ENCODE measurements at places on chromosomes 3 and 15.

- no peak for DNase-seq
Measured at GRCh38 chr3:100526613-100527346, 34.4 kb downstream of the TMEM45A start.

DNA sequence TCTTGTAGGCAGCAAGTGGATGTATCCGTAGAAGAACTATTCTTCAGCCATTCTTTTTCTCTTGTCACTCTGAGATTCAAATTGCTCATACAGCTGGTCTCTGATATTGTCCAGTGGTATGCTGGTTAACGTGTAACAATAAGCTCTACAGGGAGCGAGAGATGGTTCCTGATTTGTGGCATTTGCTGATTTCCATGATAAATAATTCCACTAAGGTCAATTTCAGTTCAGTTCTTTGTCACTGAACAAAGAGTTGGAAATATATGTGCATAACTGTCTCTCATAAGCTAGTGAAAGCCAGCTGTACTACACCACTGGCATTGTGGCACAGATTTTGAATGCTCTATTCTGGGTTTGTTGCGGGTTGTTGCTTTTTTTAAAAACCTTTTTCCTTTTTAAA is 131.7 kb downstream of the MTHFS start:
- DNase-seq, result no peak

- no peak for DNase-seq
Measured at GRCh38 chr15:98034731-98035130, 74.2 kb downstream of the ARRDC4 start.

DNA sequence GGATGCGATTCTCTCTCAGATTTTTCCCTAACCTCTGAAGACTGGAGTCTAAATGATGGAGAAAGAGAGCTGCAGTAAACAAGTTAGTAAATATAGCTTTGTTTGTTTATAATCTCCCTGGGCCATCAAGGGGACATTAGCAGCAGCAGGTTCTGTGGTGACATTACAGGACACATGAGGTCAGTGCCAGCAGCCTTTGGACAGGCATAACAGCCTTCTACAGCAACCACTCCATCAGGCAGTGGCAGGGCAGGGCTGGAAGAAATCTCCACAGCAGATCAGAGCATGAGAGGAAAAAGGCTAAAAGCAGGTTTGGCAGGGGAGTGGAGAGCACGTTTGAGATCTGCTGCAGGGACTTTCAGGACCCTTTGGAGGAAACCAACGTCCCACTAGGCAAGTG is 127.6 kb upstream of the ACP3 start:
- no peak for DNase-seq

DNA sequence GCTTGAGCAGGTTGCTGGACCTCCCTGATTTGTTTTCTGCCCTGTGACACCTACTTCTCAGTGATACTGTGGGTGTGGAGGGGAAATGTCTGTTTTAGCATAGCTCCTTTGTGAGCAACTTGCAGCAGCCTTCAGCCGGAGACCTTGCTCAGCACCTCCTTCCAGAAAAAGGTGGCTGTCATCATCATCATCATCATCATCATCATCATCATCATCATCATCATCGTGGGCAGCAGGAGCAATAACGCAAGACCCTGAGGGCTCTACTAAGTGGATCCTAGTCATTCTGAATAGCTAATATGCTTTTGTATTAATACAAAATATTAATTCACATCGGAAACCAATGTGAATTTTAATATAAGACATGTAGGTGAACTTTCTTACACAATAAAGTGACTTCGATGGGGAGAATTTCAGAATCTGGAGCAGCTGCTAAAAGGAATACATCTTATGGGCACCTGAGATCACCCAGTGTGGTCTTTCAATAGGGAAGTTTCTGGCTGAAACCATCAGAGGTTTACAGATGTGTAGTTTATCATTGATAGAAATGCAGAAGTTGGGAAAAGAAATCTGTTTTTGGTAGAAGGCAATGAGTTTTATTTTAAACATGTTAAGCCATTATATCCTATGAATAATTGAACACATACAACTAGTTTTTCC is 8.6 kb downstream of the GABRR3 start:
- no peak for DNase-seq

GRCh38 chr15:50493625-50494024 is 52.8 kb downstream of the USP50 start:
- DNase-seq, result no peak

- no peak for DNase-seq
Measured at GRCh38 chr15:47374222-47374621, 343.1 kb upstream of the SEMA6D start.

DNA sequence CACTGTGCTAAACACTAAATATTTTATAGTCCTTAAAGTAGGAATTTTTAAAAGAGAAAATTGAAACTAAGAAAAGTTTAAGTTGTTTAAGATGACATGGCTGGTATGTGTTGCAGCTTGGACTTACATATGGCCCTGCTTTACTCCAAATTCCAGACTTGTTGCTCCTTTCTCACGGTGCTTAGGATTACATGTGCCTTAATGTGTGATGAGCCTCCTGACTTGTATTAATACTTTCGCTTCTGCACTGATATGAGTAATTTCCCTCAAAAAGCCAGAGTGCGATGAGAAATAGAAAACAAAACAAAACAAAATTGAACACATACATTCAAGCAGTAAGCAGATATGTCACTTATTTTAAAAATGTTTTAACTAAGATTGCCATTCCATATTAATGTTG is 250.2 kb downstream of the VGLL3 start:
- no peak for DNase-seq

DNA sequence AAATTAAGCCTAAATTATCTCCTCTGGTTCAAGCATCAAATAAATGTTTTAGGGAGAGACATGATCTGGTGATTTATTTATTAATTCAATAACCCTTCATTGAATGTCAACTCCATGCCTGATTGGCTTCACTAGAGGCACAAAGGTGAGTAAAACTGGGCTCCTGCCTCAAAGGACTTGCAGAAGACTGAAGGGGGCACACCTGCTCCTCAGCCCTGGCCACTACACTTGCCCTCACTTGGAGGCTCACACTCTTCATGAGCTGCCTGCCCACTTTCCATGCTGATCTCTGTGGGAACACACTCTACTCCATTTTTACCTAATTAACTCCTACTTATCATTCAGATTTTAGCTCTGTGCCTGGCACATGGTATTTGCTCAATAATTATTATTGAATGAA is 84.4 kb upstream of the KCNMB2 start:
- DNase-seq, result no peak

GRCh38 chr15:26191193-26191592 is 328.1 kb upstream of the ATP10A start:
- DNase-seq, result no peak

DNA sequence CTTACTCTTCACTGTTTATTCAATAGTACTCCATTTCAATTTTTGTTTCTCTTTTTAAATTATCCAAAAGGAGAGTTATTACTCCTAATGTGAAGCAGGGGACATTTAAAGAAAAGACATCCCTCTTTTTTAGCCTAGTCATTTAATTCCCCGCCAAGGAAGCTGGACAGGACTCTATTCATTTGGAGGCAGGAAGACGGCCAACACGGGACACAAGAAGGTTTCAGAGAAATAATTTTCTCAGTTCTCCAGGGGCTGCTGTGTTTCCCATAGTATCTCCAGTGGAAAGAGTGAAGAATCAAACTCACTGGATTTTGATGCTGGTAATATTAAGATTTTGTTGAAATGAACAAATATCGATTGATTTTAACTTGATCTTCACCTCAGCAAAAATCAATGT is 833.7 kb downstream of the ROBO2 start:
- no peak for DNase-seq

GRCh38 chr15:95644100-95644875 is 686.2 kb upstream of the NR2F2 start:
- no peak for DNase-seq

DNA sequence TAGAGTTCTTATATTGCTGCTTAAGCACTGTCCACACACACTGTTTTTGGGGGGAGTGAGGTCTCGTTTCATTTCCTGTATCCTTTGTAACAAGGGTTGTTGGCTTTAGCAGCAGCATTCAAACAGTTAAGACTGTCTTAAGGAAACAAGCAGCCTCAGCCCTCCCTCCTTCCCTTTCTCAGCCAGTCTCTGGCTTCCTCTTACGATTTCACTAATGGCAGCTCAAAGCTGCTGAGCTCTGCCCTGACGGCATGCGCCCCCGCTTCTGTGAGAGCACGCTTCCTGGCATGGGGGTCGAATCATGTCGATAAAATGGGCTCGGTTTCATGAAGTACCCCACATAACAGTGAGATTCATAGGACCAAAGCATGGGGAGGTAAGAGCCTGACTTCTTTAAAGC is 105.0 kb downstream of the KLHL25 start:
- DNase-seq, result peak; percentile 58

GRCh38 chr3:17052363-17052762 is 167.6 kb downstream of the PLCL2 start:
- DNase-seq, result no peak

DNA sequence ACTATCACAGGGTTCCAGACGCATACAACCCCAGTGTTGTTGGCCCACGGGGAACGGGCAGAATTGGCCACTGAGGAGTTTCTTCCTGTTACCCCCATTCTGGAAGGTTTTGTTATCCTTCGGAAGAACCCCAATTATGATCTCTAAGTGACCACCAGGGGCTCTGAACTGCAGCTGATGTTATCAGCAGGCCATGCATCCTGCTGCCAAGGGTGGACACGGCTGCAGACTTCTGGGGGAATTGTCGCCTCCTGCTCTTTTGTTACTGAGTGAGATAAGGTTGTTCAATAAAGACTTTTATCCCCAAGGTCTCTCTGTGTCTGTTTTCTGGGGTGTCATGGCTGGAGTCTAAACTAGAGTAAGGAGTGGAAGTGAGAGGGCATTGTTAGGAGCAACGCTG is 5.7 kb upstream of the EIF4G1 start:
- DNase-seq, result no peak

DNA sequence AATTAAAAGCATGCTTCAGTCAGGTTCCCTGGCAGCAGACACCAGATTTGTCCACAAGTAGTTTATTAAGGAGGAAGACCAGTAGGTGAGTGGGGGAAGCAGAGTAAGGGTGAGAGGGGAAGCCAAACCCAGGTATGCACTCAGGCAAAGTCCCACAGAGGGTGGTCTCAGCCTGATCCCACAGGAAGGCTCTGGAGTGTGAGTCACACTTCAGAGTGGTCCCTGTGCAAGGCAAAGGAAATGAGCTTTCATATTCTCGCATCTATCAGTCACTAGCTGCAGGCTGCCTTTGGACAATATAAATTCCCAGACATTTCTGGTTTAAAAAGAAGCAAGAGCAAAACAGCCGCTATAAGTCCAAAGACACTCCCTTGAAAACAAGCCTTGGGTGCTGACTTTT is 78.5 kb downstream of the TRANK1 start:
- DNase-seq, result no peak

DNA sequence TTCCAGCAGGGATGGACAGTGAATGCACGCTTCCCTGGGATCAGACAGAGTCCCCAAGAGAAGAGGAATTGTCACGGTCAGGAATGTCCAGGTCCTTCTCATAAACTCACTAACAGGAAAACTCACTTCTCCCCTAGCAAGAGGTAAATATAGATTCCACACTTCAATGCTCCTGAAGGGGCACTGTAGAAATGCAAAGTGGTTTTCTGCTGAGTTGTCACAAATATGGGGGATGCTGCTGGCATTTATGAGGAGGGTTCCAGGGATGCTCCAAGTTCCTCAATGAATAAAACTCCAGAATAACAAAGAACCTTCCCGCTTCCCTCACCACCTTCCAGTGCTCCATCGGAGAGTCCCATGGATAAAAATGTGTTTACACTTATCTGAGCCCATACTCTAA is 423.4 kb downstream of the MAGI1 start:
- no peak for DNase-seq

DNA sequence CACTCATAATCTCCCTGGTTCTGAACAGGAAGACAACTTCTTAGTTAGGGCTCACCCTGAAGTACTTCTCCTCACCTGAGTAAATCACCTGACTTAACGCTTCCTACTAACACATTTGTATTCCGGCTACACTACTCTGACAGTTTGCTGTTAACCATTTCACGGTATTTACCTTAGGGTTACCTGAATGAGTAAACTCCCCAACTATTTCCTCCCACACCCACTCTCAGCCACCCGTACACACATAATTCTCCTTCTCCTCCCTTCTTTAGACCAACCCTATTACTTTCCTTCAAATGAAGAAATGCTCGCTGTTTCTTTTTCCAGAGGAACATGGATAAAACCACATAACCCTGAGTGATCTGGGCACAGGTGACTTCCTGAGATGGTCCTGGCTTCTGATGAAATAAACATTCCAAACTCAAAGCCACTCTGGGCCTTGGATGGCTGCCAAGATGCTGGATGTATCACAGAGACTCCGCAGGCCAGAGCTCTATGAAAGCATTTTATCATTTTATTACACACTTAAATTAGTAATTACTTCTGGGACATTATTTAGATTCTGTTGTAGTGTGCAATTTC is 183.6 kb upstream of the ATP11B start:
- DNase-seq, result no peak

DNA sequence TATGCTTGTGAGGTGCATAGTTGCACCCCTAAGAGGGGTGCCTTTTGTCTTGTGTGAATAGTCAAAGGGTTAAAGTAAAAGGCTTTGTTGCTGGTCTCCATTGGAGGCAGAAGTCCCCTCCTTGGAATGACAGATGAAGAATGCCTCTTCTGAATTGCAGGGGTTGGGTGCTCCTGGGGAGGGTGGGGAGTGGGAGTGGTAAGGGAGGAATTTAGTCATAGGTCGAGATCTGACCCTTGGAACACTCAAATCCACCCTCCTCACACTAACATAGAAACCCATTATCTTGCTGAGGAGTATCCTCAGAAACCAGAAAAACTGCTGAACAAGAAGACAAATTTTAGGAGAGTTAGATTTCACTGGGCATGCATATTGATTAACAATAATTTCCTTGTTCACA is 4.7 kb downstream of the CTXND1 start:
- DNase-seq, result no peak

DNA sequence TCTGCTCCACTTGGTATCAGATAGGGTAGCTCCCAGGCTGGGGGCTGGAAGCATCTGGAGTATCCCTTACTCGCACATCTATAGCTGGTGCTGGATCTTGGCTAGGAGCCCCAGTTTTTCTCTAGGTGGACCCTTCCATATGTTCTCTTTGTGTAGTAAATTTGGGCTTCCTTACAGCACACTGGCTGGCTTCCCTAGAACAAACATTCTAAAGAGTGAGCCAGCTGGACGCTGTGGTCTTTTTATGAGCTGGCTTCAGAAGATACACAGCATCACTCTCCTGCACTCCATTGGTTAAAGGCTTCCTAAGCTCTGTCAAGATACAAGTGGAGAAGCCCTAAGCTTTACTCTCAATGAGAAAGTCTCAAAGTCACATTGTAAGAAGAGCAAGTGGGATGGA is 322.1 kb downstream of the WDR72 start:
- no peak for DNase-seq
